Stimulated activated CD8-positive, alpha-beta memory T cell treated with anti-CD3 and anti-CD28 coated beads, Interleukin-15, amount 100 ng/mL, for 24 hours (primary cell): ENCODE measurements at places on chromosomes 3 and 15.

GRCh38 chr3:24202071-24202470 is 257.0 kb downstream of the NR1D2 start:
- DNase-seq, result no peak

GRCh38 chr15:58467722-58468423 is 36.1 kb downstream of the LIPC start:
- no peak for DNase-seq

DNA sequence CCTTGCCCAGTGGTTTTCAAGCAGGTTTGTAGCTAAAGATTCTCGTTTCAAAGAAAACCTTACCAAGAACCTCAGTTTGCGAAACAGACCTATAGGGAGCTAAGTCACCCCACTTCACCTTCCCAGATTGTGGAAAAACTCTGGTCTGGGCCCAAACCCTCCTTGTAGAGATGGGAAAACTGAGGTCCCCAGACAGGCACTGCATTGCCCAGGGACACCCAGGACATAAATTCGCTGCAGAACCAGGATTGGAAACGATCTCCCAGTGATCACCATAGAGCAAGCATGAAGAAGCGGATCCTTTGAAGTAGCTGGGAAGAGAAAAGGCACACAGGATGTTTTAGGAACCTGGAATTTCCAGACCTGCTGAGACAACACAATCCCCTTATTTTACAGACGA is 85.6 kb upstream of the PIAS1 start:
- DNase-seq, result no peak

DNA sequence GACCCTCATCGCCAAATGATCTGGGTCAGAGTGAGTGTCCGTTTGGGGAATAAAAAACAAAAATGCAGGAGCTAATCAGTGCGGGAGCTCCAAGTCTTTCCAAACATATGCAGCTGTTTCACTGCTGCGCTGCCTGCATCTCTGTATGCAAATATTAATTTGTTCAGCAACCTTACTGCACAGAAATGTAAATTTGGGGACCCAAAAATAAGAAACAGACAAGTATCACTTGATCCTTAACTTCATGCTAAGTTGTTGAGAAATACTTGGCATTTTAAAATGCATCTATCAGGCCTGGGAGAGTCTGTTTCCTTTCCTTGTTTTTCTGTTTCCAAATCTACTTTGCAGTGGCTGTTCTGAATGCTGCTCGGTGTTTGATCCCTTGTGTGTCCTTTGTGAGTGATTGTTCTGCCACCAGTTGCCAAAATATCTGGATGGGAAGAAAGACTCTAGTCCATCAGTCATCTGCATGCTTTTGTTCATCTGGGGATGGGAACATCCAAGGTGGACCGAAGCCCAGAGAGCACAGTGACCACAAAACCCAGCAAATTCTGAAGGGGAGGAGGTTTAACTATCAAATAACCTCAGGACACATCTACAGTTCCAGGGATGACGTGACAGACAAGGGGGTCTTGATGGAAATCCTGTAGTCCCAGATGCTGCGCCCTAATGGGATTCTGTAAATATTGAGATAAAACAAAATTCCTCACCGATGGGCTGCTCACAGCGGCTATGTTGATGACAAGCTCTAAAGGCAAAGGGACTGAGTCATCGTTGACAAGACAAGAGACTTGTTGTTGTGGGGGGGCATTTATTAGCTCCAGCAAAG is 199.5 kb upstream of the WNT5A start:
- no peak for DNase-seq

GRCh38 chr3:12349895-12350811 is 61.3 kb downstream of the PPARG start:
- no peak for DNase-seq

DNA sequence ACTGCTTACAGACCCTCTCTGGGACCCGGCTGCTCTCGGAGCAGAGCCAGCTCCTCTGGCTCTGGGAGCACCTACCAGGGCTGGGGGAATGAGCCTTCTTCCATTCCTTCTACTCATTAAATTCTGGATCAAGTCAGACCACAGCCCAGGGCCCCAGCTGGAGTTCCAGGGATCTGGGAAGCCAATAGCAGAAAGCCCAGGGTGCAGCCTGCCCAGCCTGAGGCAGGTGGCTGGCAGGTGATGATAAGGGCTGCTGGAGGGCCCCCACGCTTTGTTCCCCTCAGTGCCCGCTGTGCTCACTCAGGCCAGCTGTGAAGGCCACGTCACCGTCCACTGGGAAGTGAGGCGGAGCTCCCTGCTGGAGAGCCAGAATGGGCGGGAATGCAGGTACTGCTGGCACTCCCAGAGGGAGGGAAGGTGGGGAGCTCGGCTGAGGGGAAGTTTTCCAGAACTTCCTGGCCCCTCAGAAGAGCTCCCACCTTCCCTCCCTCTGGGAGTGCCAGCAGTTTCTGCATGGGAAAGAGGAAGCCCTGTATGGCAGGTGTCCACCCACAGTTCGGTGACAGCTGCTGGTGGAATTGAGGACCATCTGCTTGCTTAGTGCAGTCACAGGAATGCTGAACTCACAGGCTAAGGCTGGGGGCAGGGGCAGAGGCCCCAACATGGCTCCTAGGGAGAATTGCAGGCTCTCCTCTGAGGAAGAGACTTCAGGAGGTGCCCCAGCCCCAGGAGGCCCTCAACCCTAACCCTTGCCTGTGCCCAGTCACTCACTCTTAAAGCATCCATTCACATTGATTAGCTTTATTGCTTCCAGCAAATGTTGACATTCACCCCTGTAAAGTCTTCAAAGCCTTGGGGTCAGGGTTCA is 12.6 kb upstream of the RTP3 start:
- DNase-seq, result no peak

GRCh38 chr15:33198541-33198940 is 4.0 kb upstream of the FMN1 start:
- DNase-seq, result no peak

GRCh38 chr3:147507638-147508286 is 98.6 kb downstream of the ZIC1 start:
- no peak for DNase-seq

DNA sequence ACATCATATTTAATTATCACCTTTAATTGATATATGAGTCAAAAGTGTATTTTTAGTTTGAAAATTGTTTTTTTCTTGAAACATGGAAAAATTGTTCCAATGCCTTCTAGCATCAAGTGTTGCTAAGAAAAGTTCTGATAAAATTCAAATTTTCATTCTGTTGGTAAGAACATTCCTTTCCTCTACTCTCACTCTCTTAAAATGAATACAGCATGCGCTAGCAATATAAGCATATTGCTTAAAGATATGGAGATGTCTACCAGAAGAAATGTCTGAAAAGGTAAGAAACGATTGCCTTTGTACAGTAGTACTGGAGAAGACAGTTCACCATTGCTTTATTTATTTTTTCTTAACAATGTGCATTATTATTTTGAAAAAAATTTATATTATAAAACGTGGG is 17.6 kb upstream of the ZBTB38 start:
- no peak for DNase-seq

GRCh38 chr3:178146406-178146831 is 389.8 kb upstream of the KCNMB2 start:
- no peak for DNase-seq

GRCh38 chr15:23647421-23648370 is at the start of gene MAGEL2:
Gene MAGEL2, minus strand, starts transcription at chr15:23647867. Its CDS starts 125 bp downstream, at chr15:23647742.
- DNase-seq, result no peak

- DNase-seq, result no peak
These were observed 36.1 kb downstream of the KLHL25 start for GRCh38 chr15:85758655-85758978.

- DNase-seq, result no peak
These were observed 11.8 kb upstream of the SGO1 start for GRCh38 chr3:20197775-20198174.

GRCh38 chr3:134090031-134090430 is 60.3 kb upstream of the SLCO2A1 start:
- no peak for DNase-seq

DNA sequence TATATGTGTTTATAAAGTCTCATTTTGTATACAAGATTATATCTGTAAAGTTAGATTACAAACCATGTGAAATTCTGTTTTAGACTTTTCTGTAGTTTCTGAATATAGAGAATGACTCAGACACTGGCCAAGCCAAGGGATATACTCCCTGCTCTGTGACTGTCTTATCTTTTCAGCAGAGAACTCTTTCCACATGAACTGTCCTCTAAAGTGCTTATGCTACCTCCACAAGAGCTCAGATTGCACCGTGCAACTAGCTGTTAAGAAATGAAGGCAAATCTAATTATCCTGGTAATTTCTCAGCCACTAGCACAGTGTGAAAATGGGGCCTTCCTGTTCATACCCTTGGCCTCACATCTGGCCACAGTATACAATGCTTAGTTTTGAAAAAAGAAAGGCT is 44.3 kb upstream of the CPNE4 start:
- no peak for DNase-seq

GRCh38 chr3:43087249-43087776 is 18.6 kb downstream of the POMGNT2 start:
- no peak for DNase-seq

GRCh38 chr3:183892610-183893214 is 8.0 kb upstream of the PARL start:
- no peak for DNase-seq

GRCh38 chr3:34238407-34238806 is 440.0 kb downstream of the PDCD6IP start:
- no peak for DNase-seq

GRCh38 chr3:43915546-43915945 is 224.8 kb downstream of the ABHD5 start:
- no peak for DNase-seq

DNA sequence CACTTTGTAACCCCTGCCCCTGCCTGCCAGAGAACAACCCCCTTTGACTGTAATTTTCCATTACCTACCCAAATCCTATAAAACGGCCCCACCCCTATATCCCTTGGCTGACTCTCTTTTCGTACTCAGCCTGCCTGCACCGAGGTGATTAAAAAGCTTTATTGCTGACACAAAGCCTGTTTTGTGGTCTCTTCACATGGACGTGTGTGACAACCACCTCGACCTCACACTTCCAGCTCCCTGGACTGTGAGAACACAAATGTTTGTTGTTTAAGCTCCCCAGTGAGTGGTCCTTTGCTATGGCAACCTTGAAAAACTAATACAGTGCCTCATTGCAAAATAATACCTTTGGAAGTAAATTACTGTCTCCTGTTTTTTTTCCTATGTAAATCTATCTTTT is 299.2 kb upstream of the POU1F1 start:
- DNase-seq, result no peak

- DNase-seq, result no peak
These were observed 8.1 kb downstream of the PIAS1 start for GRCh38 chr15:68062214-68062613.

- no peak for DNase-seq
These were observed 381.4 kb downstream of the CNTN3 start for GRCh38 chr3:74233091-74233490.

DNA sequence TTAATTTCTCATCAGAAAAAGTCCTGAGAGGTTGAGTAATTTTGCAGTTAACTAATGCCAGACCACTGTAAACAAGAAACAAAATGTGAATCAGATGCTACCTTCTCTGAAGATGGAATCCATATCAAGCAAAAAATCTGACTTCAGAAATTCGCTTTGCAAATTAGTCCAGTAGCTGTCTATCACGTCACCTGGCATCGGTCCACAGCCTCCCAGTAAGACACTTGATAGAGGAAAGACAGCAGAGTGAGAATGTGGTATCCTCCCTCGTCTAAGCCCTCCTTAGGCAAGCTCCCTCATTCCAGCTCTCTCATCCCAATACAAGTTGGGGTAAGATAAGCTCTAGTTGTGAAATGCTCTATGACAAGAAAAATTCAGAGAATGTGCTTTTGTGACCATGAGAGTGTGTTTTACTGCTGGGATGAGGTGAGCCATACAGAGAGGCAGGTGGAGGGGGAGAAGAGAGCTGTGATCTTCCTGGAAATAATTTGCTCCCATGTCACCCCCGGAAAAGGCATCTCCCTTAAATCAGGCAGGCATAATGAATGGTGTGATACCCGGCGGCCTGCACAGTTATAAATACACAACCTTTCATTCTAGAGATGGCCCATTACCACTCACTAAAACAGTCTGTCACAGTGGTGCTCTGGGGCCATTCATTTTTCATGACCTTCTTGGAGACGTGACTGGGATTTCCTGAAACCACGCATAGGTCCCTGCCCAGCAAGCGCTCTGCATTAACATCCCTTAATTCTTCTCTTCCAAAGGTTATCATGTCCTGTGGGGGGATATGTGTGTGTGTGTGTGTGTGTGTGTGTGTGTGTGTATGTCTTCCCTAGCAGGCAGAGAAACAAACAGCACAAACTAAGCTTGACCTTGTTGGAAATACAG is 602.0 kb upstream of the KCNMB2 start:
- no peak for DNase-seq

DNA sequence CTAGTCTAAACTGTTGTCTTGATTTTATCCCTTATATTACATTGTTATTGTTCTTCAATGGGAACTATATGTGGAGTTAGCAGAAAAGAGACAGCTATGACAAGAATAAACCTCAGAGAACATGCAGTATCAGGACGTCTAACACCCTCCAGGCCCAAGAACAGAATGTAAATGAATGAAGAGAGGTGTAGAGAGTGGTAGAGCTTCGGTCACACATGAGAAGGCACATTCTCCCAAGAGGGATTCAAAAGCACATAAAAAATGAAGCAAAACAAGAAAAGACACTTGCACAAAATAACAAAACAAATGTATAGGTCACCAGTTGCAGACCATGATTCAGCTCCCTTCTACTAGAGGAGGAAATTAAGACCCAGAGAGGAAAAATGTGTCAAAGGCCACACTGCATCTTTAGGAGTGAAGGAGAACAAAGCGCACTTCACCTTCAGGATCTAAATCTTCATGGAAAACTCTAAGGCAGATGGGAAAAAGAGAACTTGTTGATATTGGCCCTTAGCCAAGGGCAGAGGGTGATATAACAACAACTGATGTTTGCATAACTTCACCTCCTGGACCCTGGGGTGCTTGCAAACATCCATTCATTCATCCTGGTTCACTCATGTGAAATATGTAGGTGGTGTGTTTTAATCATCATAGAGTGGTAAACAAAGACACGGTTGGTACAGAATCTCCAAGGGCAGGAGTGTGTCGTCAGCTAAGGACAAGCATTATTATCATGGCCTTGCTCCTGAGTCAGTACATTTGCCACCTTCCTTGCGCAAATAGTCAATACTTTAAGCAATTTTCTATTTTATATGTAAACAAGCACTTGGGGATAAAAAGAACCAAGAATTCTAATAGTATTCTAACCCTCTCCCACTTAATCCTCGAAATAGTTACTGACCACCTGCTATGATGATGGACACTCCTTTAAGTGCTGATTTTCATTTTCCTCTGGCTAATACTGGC is 8.8 kb downstream of the NEK10 start:
- DNase-seq, result no peak

DNA sequence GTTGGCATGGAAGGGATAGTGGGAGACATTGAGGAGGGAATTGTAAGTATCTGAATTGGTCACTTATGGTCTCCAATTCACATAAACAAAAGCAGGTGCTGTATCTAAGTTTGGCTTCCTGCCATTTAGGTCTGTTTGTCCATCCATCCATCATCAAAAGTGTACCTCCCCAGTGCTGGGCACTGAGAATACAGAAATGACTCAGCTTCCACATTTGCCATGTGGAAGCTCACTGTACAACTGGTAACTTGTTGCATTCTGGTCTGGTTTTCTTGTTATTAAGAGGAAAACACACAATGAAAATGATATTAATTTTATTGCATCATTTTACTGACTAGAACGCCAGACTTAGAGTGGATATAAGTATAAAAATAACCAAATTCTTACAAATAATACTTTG is 30.9 kb upstream of the MUC13 start:
- DNase-seq, result no peak

- DNase-seq, result no peak
These were observed 45.5 kb downstream of the CBLB start for GRCh38 chr3:105823149-105823867.
